ENCODE measurements at places on chromosomes 6 and 20.
A peak's percentile ranks its signal among the peaks of the same experiment; 100 is the strongest.

- peak; percentile 74 for DNase-seq
These were observed 16.2 kb downstream of the GABRR2 start for GRCh38 chr6:89298680-89299465.

DNA sequence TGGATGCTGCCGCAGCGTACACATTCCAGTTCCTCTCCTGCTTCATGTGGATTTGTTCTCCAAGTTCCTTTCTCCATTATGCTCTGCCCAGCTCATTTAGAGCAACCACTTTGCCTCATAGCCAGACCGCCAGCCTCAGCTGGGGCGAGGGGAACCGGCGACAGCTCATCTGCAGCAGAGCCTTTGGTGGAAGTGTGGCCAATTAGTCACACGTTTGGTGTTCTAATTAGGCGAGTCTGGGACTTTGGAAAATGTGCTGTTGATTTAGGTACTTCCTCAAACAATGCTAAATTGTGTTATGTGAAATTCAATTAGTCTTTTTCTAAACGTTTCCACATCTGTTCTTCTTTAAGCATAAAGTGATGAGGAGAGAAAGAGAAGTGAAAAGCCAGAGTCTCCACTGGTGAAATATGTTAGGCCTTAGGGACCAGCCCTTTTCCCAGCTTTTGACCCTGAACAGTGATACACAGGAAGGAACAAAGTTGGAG lies 217.9 kb downstream of the TBX18 start:
- no peak for DNase-seq

DNA sequence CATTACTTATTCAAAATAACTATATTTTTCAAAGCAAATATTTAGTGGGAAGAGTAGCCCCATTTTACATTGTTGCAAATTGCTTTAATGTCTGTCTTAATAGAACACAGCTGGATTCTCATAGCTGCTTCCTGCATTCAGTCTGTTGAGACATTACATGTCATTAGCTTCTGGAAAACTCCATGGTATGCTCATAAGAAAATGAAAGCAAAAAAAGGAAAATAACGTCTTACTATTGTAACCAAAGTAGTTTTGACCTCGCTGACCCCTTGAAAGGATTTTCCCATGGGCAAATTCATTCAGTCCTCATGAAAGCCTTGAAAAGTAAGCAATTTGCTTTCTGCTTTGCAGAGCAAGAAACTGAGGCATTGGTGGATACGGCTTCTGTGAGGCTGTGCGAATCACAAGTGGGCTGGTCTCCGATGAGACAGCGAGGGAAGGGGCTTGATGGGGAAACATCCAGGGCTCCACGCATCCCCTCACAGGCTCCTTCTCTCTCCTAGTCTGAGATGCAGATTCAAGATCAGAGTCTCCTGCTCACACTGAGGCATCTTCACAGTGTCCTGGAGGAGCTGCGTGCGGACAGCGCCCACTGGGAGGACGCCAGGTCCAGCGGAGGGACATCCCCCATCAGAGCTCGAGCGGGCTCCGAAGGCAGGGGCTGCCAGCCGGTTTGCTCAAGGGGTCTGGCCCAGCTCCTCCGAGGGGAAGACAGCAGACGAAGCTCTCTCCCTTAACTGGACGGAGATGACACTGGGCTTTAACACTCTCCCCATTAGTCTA lies 3.3 kb downstream of the C20orf202 start:
- DNase-seq, result no peak

- DNase-seq, result no peak
These were observed 37.6 kb upstream of the CD83 start for GRCh38 chr6:14079971-14080370.

DNA sequence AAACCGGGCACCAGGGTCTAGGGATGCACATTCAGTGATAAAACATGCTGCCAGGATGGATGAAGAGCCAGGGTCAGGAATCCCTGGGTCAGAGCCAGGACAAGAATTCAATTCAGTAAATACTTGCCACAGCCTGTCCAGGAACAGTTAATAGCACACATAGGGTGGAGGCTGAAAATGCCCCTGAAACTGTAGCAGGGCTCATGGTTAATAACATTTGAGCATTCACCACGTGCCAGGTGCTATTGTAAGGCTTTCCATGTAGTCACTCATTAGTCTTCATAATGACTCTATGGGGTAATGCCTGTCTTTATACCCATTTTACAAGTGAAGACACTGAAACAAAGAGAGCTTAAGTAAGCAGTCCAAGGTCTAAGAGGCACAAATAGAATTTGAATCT lies 296.3 kb downstream of the LRFN2 start:
- no peak for DNase-seq

GRCh38 chr6:137247724-137248123 lies 28.5 kb upstream of the IFNGR1 start:
- DNase-seq, result no peak

DNA sequence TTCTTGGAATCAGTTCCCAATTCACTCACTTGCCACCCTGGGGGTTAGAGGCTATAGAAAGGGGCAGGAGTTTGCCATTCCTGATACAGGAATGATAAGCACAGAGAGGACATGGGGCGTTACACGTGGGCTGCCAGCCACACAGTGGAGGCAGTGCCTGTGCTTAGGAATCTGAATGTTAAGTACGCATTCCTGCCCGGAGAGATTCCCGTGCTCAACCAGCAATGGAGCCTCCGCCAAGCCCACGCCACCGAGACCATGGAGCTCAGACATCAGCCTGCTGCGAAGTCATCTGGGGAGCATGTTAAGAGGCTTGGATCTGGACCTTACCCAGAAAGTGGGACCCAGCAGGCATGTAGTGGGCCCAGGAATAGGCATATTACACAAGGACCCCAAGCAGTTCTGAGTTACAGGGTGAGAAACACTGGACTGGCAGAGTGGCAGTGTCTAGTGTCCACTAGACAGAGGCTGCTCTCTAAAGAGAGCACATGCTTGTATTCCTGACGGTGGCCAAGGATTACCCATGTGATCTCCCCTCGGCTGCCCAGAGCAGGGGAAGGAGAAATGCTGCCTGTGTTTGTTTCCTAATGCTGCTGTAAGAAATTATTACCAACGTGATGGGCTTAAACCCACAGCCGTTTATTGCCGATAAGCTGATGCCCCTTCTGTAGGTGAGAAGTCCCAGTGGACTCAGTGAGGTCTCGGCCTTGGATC lies 138.2 kb downstream of the BMP7 start:
- DNase-seq, result no peak

- DNase-seq, result no peak
These were observed 15.9 kb upstream of the PTGIS start for GRCh38 chr20:49583669-49584417.

DNA sequence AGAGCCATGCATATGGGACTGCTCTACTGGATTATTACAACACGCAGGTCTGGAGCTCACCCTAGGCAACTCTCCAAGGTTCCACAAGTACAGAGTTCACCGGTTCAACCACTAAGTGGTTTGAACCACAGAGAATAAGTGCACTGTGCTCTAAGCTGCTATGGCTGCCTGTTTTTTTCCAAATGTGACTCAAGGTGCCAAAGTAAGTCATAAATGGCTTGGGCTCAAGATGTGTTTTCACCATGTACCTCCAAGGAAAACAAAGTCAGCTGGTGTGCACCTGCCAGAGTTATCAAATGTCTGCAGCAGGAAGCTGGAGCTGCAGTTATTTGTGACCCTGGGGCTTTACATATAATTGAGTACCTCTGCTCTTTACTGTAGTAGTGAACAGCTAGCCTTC lies 76.7 kb downstream of the PREP start:
- no peak for DNase-seq

Data from CD8-positive, alpha-beta memory T cell (primary cell).